ENCODE measurements at places on chromosomes 7 and 10. TPM values are rescaled to one million over a fixed set of nuclear protein-coding genes. Genes with fewer than 3 reads are reported as not detected.

- DNase-seq, result no peak
- H3K4me1 ChIP-seq, result no peaks in the 10 kb centered on the region
- no peaks in the 10 kb centered on the region for H3K27me3 ChIP-seq
- H3K4me3 ChIP-seq, result no peak overlapping the region
- no peaks in the 10 kb centered on the region for H3K36me3 ChIP-seq
Observed at GRCh38 chr10:571688-572451, 117.6 kb downstream of the DIP2C start.

The EBLN1 gene
- total RNA-seq, result not detected

DNA sequence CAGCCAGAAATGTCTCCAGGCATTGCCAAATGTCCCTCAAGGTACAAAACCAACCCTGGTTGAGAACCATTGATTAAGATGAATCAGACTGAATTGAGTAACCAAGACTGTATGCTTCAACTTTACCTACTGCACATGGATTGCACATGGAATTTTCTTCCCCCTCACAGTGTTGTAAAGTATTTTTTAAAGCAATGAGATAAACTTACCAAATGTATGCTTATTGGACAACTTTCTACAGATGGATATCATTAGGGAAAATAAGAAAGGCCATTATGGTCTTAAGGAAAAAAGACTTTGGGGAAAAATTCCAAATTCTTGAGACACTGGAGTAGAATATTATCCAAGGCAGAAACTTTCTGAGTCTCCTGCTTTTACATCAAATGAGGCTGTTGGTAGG lies 20.9 kb upstream of the MTPN start:
- no peaks in the 10 kb centered on the region for H3K27me3 ChIP-seq
- H3K36me3 ChIP-seq, result no peaks in the 10 kb centered on the region
- H3K4me3 ChIP-seq, result no peak overlapping the region
- H3K27ac ChIP-seq, result no peak overlapping the region
- H3K4me1 ChIP-seq, result no peaks in the 10 kb centered on the region

DNA sequence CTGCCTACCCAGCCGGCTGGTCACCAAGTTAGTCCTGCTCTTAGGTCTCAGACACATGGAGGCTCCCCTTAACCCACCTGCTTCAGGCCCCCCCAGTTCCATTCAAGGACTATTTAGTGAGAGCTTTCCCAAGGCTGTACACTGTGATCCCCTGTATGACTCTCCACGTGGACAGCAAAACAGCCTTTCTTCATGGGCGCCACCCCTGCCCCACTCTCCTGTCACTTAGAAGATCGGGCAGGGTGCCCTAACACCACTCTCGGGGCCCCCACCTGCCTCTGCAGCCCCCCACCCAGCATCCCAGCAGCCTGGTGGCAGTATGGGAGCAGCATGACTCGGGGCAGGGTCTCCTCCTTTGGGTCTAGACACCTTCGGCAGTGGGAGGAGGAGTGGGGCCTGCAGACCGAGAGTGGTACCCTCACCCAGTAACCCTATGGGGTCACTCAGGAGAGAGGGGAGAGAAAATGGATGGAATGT lies 116.6 kb downstream of the PTPN20 start:
- H3K4me3 ChIP-seq, result no peak overlapping the region
- DNase-seq, result no peak
- no peak overlapping the region for H3K27ac ChIP-seq
- no peaks in the 10 kb centered on the region for H3K27me3 ChIP-seq
- no peaks in the 10 kb centered on the region for H3K36me3 ChIP-seq

DNA sequence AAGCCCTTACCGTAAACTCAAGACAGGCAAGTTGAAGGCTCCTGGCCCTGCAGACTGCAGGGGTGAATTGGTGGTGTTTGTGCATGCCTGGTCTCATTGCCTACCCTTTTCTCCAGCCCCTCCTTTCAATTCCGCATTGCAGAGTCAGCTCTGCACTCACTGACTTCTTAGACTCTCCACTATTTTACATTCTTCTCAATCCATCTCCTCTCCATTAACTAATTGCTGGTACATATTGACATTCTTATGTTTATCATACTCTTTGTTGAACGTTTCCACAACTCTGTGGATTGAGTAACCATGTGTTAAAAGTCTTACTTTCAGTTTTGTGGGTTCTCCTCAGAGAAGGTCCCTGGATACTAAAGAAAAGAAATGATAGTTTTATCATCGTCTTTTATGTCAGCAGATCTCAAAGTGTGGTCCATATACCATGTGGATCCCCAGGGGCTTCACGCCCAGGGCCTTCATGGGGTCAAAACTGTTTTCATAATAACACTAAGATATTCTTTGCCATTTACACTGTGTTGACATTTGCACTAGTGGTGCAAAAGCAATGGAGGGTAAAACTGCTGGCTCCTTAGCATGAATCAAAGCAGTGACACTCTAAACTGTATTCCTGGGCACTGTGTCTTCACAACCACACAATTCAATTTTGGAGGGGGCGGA lies 135.4 kb upstream of the FZD1 start:
- H3K27me3 ChIP-seq, result no peaks in the 10 kb centered on the region
- no peaks in the 10 kb centered on the region for H3K36me3 ChIP-seq
- DNase-seq, result no peak
- no peak overlapping the region for H3K4me3 ChIP-seq
- H3K27ac ChIP-seq, result no peak overlapping the region

The DPYSL4 gene
- 2.1 TPM for total RNA-seq

GRCh38 chr7:55458351-55458750 lies 93.2 kb downstream of the LANCL2 start:
- no peak overlapping the region for H3K27ac ChIP-seq
- H3K4me1 ChIP-seq, result no peaks in the 10 kb centered on the region
- no peak overlapping the region for H3K4me3 ChIP-seq
- no peak for DNase-seq
- no peaks in the 10 kb centered on the region for H3K27me3 ChIP-seq

GRCh38 chr10:7164955-7165354 lies 245.9 kb downstream of the SFMBT2 start:
- no peaks in the 10 kb centered on the region for H3K27me3 ChIP-seq
- H3K4me1 ChIP-seq, result no peaks in the 10 kb centered on the region
- no peak overlapping the region for H3K27ac ChIP-seq
- no peaks in the 10 kb centered on the region for H3K36me3 ChIP-seq
